Activated T-cell treated with anti-CD3 and anti-CD28 coated beads for 1 hour (primary cell): ENCODE measurements at places on chromosomes 11 and 22.
A peak's percentile ranks its signal among the peaks of the same experiment; 100 is the strongest.

DNA sequence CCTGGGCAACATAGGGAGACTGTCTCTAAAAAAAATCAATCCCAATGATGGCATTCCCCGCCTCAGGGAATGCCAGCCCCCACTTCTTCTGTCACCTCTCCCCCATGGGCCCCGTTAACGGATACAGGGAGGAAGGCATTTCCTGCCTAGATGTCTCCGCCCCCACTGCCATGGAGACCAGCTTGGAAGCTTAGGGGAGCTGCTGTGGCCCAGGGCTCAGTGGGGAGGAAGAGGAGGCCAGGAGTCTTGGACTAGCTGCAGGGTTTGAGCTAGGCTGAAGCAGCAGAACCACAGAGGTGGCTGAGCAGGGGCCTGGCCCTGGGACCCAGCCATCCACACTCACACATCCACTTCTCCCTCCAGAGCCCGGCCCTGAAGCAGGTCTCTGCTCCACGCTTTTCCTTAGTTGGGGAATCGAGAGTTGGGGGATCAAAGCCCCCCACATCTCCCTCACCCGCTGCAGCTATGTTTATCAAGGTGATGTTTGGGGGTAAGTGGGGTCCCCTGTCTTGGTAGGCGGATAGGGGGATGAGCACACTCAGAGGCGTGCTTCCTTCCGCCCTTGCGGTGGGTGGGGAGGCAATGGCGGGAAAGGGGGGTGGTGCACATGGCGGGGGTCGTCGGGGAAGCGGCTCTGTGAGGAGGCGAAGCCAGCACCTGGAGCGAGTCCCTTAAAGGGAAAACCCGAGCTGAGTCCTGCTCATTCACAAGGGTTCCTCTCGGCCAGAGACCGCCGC lies at the start of gene C22orf15:
TSS of gene C22orf15 (plus strand) at position 149 of the 737 bp plus-strand sequence. CDS start at position 466, 317 bp downstream.
- no peak for DNase-seq

DNA sequence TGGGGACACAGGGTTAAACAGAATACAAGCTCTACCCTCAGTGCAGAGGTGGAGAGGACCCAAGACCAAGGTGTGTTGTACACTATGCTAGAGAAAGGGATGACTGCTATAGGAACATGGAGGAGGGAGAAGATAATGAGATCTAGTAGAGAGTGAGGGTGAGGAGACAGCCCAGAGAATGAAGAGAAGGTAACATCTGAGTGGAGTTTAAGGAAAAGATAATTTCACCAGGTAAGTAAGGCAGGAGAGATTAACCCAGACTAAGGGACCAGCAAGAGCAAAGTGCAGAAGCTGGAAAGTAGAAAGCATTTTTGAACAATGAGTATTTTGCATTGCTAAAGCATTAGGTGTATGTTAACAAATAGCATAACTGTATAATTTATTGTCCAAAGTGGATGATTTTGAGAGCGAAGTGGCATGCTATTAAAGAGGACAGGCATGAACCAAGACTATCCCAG lies 128.8 kb downstream of the RASSF10 start:
- no peak for DNase-seq

- no peak for DNase-seq
These were observed 1042.8 kb downstream of the BRD1 start for GRCh38 chr22:48784701-48785503.

DNA sequence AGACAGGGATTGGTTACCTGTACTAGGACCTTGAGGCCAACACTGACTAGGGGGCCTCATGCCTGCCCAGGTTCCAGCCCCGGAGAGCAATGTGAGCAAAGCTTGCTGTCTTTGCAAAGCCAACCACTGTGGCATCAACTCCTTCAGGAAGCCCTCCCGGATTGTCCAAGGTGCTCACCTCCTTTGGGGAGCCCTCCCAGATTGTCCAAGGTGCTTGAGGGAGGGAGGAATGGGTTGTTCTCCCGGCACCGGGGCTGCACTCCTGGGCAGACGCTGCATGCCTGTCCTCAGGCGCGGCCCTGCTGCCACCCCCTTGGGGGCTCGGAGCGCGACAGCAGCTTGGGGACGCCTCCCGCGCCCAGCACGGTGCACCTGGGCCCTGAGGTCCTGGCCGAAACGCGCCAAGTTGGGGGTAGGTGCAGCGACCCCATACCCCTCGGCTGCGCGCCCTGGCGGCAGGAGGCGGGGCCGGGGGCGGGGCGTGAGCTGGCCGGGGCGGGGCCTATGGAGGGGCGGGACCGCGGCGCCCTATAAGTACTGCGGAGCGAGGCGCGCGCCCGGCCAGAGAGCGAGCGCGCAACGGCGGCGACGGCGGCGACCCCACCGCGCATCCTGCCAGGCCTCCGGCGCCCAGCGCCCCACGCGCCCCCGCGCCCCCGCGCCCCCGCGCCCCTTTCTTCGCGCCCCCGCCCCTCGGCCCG lies at the start of gene CD81:
TSS of gene CD81 (plus strand) at position 560 of the 701 bp plus-strand sequence. CDS start 240 bp downstream, outside the sequence.
- peak; percentile 66 for DNase-seq

DNA sequence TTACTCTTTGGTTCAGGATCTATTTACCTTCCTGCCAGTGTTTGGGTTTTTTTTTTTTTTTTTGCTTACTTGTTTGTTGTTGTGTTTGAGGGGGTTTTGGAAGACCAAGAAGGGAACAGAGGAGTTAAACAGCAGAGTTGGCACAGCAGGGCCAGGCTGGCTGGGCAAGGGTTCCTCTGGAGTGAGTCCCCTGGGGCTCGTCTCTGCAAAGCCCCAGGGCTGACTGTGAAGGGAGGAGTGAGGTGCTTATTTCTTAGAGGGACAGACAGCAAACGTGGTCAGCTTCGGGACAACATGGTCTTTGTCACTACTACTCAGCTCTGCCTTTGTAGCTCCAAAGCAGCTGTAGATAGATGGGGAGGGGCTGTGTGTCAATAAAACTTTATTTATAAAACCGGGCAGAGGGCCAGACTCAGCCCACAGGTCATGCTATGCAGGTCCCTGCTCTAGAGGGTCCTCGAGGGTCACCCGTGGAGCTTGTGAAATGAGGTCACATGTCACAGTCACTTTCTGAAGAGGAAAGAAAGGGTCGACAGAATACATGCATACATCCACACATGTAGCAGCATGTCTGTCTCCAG lies 1404.7 kb downstream of the BRD1 start:
- no peak for DNase-seq

DNA sequence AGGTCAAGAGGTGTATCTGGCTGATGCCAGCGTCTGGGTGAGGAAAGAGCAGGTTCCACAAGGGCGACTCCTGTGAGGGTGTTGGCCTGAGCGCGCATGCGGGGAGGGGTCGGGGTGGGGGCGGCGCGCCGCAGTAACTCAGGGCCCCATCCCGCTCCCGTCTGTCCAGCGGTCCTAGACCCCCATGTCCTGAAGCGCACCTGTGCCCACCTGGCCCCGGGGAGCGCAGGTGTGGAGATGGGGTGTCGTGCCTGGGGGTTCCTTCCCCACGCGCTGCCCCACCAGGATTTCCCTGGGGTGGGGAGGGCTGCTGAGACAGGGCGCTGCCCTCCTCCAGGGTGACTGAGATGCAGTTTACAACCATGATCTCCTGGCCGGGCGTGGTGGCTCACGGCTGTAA lies 20.9 kb downstream of the RNH1 start:
- DNase-seq = no peak

DNA sequence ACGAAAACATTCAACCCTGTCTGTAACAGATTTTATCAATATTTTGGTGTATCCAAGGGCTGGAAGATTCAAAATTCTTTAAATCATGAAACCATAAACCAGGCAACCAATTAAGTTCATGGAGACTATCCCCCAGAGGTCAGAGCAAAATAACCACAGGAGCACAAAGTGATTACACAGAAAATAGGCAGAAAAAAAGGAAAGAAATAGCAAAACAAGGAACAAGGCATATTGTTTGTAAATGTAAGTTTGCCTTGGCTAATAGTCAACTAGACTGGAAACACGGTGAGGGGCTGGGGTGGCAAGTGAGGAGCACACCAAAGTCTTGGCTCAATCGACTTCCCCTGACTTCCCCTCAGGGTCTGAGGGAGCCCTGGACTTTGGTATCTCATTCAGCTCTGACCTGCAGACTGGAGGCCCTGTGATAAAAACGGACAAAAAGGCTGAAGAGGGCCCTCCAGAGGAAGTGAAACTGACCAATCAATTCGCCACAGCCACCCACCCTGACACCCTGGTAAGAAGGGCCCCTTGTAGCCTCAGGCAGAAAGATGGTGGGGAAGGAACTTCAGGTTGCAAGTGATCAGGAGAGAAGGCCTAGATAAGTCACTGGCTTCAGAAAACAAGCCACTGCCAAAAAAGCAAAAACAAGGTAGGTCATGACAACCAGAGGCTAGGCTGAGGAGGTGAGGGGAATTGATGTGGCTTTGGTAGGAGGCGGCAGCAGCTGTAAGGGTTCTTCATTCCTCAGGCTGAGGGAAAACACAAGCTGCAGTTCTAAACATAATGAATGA lies 1.8 kb downstream of the SIK3 start:
- peak; percentile 19 for DNase-seq

DNA sequence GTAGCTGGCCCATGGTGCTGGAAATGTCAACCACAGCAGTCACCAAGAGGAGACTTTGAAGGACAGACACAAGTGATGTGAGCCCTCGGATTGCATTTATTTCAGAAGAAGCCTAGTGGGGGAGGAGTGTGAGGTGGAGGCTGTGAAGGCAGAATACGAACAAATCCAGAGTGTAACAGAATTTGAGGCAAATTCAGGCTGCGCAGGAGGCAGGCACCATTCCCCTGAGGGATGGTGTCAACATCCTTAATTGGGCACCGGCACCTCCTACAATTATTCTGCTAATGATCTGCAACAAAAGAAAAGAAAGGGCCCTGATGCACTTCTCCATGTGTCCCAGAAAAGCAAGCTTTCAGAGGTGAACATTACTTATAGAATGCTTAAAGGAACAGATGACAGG lies 32.2 kb downstream of the CWC15 start:
- no peak for DNase-seq

- DNase-seq = peak; percentile 59
These were observed 12.7 kb downstream of the MAFF start for GRCh38 chr22:38214302-38215056.

DNA sequence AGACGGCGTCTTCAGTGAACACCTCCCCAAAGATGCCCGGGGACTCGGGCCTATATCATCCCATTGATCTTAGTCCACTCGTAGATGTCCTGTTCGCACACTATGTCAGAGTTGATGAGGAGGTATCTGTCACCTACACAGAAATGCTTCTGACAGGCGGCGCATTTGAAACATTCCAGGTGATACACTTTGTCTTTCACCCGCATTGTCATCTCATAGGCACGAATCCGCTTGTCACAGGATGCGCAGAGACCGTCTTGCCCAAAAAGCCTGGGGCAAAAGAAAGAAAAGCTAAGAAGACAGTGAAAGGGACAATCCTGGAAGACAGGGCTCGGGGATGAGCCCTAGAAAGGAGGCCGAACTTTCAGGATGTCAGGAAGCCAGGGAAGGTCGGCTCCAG lies 32.6 kb downstream of the LMO2 start:
- no peak for DNase-seq

GRCh38 chr22:50157709-50158375 lies 12.7 kb upstream of the PANX2 start:
- no peak for DNase-seq

- no peak for DNase-seq
These were observed 66.2 kb downstream of the MPPED1 start for GRCh38 chr22:43477966-43478365.

GRCh38 chr11:93773045-93773477 lies 11.0 kb upstream of the MED17 start:
- DNase-seq = no peak

- DNase-seq = no peak
These were observed 11.5 kb upstream of the FTH1 start for GRCh38 chr11:61978703-61979661.

GRCh38 chr11:134486704-134487103 lies 74.7 kb upstream of the B3GAT1 start:
- DNase-seq = no peak

DNA sequence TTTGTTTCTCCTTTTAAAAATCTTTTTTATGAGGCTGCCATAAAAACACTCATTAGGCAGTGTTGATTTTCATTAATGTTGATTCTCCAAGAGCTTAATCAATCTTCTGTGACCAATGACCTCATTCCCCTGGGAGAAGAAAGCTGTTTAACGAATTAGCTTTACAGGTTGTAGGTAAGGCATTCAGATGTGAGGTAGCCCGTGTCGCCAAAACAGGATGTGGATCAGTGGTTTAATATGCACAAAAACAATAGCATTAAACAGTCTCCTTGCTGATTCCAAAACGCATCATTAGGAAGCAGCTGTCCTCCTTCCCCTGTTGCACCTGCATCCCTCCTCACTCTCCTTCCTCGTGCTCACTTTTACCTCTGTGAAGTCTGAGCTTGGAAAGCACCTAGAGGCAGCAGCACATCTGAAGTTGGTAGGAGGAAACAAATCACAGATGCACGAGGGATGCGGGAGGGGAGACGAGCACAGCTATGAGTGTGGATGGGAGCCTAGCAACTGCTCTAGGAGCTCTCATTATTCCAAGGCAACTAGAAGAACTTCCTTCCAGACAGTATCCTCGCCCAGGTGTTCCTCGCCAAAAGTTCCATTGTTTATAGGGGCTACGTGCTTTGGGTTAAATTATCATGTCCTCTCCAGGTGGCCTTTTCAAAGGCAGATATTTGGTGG lies 179.4 kb upstream of the SNX19 start:
- no peak for DNase-seq

DNA sequence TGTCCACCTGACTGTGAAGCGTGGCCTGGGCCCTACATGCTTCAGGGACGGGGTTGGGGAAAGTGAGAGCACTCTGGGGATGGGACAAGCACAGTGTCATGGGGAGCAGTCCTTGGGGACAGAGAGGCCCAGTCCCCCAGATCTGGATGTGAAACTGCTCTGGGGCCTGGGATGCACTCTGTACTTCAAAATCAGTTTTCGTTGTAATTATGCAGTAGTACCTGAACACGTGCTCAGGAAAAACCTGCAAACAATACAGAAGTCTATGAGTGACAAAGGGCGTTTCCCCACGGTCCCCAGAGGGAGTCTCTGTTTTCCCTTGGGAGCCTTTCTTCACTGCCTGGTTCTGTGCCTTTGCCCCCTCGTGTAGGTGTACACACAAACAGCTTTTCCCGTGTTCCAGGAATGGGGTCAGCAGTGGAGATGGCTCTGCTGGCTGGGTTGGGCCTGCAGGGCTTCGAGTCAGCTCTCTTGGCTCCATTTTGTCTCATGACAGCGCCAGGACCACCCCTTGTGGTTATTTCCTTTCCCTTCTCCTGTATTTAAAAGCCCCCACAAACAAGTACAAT lies 5.2 kb upstream of the TNFRSF13C start:
- DNase-seq = no peak

DNA sequence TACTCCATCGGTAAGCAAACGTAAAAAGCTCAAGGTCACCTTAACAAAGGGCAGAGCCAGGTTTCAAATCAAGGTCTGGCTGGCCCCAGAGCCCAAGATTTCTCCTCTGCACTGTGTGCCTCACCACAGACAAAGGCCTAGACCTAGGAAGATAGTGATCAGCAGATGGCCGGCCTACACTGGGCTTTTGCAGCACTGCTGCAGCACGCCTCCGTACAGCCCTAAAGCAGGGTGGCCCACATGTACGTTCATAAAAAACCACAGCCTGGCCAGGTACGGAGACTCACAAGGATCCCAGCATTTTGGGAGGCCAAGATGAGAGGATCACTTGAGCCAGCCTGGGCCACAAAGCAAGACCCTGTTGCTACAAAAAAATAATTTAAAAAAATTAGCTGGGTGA lies 106.3 kb upstream of the PITPNB start:
- DNase-seq = no peak

- DNase-seq = no peak
These were observed 420.0 kb downstream of the METTL15 start for GRCh38 chr11:28528217-28528616.

GRCh38 chr22:41957941-41958556 lies 6.1 kb downstream of the SMIM45 start:
- DNase-seq = no peak
